T-cell (primary cell): ENCODE measurements at places on chromosomes 1 and 21.

DNA sequence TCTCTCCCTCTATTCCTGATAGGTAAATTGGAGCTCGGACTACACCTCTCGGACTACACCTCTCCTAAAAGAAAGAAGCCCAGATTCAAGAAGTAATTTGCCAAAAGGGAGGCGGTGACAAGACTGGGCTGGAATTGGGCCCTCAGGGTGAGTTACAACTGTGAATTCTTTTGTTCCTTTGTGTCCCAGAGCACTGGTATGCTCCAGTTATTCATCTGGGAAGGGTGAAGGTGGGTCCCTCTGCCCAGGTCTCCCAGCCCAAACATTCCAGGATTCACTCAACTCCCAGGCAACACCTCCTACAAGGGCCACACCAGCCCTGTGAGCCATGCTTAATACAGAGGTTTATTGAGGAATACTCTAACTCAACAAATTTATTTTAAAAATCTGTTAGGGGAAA lies 69.2 kb downstream of the LMX1A start:
- no peak for DNase-seq

GRCh38 chr1:158520021-158520420 lies 34.2 kb downstream of the OR6Y1 start:
- DNase-seq, result no peak

GRCh38 chr21:34526618-34527290 lies 14.7 kb upstream of the KCNE1 start:
- no peak for DNase-seq

DNA sequence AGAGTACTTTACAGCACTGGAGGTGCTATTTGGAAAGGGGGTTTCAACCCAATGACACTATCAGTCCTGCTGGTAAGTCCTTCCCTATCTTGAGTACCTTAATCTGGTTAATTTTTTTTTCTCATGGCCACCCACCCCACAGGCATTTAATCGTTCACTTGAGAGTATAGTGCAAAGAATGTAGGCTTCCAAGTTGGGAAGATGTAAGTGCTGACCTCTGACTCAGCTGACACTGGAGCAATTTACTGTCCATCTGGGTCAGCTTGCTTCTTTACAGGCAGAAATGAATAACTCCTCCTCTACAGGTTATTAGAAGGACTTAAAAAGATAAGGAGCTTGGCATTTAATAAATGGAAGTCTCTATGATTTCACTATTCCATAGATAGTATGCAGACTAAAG lies 89.6 kb downstream of the AK5 start:
- DNase-seq, result no peak

GRCh38 chr21:24941316-24942185 lies 665.7 kb downstream of the MRPL39 start:
- no peak for DNase-seq
